Activated CD4-positive, alpha-beta memory T cell treated with anti-CD3 and anti-CD28 coated beads, Interleukin-2, amount 10 ng/mL, durations not matched to agents 7 days and 5 days (primary cell): ENCODE measurements at places on chromosomes 1 and 21. TPM values are rescaled to one million over a fixed set of nuclear protein-coding genes. Genes with fewer than 3 reads are reported as not detected.

LEFTY2 gene
- total RNA-seq: not detected

LINGO4 gene
- total RNA-seq: 1.2 TPM

KRTAP13-3 gene
- not detected for total RNA-seq

RUNX3 gene
- 177 TPM for total RNA-seq
